ENCODE measurements at places on chromosomes 3 and 15.

DNA sequence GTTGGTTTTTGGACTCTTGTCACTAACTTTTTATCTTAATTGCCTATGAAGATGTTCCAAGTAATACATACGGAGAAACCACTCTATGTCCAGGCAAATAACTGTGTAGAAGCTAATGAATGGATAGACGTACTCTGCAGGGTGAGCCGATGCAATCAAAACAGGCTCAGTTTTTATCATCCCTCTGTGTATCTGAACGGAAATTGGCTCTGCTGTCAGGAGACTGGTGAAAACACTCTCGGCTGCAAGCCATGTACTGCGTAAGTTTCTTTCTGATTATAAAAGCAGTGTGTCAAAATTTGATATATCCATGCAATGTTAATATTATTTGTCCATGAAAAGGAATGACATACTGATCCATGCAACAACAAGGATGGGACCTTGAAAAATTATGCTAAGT lies 121.6 kb downstream of the RASA2 start:
- H3K4me3 ChIP-seq, result no peak overlapping the region
- H3K36me3 ChIP-seq, result peaks cover 17% of the 10 kb centered on the region
- H3K4me1 ChIP-seq, result no peaks in the 10 kb centered on the region
- H3K27me3 ChIP-seq, result no peaks in the 10 kb centered on the region

DNA sequence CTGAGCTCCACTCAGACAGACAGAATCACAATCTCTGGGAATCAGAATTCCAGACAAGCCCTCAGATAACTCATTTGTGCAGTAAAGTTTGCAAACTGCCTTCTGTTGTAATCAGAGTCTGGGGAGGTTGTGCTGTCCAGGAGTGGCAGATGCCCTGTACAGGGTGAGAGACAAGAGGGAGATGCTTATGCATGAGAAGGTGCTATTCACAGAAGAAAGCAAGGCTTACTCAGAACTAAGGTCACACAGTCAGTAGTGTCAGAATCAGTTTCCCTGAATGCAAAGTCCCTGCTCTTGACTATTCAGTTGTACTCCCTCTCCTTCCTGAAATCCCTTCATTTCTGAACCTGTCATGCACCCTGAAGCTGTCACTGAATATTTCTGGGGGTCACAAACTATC lies 43.7 kb downstream of the SRPRB start:
- no peak overlapping the region for H3K27ac ChIP-seq
- DNase-seq, result no peak
- no peaks in the 10 kb centered on the region for H3K27me3 ChIP-seq
- no peak overlapping the region for H3K4me3 ChIP-seq
- H3K4me1 ChIP-seq, result no peaks in the 10 kb centered on the region
- no peaks in the 10 kb centered on the region for H3K36me3 ChIP-seq

GRCh38 chr3:45524565-45524964 lies 70.0 kb upstream of the LIMD1 start:
- no peak overlapping the region for H3K4me3 ChIP-seq
- peaks cover 10% of the 10 kb centered on the region for H3K4me1 ChIP-seq

DNA sequence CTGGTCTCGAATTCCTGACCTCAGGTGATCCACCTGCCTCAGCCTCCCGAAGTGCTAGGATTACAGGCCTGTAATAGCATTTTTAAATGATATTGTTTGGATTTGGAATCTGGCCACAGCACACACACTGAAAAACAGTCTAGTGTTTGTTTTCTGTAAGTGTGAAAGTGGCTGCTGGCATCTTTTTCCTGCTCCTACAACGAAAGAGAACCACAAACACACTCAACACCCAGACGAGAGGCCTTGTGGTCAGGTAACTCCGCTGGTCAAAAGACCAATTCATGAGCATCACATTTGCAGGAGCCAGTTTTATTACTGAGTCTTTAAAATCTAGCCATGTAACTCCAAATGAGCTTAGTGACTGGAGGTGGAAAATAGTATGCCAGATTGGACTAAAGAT lies 50.2 kb downstream of the IMPG2 start:
- no peak overlapping the region for H3K27ac ChIP-seq
- peaks cover 3% of the 10 kb centered on the region for H3K36me3 ChIP-seq
- no peaks in the 10 kb centered on the region for H3K27me3 ChIP-seq

- no peak for DNase-seq
- H3K4me3 ChIP-seq, result peak overlapping the region; percentile 64
- no peak overlapping the region for H3K27ac ChIP-seq
- peaks cover 3% of the 10 kb centered on the region for H3K36me3 ChIP-seq
- H3K27me3 ChIP-seq, result peaks cover 20% of the 10 kb centered on the region
These were observed 514 bp upstream of the FAM174B start for GRCh38 chr15:92656089-92656488.

GRCh38 chr3:188287339-188287738 lies 133.4 kb downstream of the LPP start:
- no peaks in the 10 kb centered on the region for H3K27me3 ChIP-seq
- DNase-seq, result no peak
- peak overlapping the region; percentile 51 for H3K27ac ChIP-seq
- H3K4me3 ChIP-seq, result no peak overlapping the region
- peaks cover 45% of the 10 kb centered on the region for H3K4me1 ChIP-seq

GRCh38 chr3:122636697-122637096 lies 43.9 kb upstream of the PARP14 start:
- peaks cover 4% of the 10 kb centered on the region for H3K36me3 ChIP-seq
- no peak for DNase-seq
- no peak overlapping the region for H3K27ac ChIP-seq
- no peaks in the 10 kb centered on the region for H3K27me3 ChIP-seq

- H3K36me3 ChIP-seq, result peaks cover 5% of the 10 kb centered on the region
- H3K4me3 ChIP-seq, result no peak overlapping the region
- no peaks in the 10 kb centered on the region for H3K4me1 ChIP-seq
- DNase-seq, result no peak
- no peaks in the 10 kb centered on the region for H3K27me3 ChIP-seq
These were observed 118.8 kb upstream of the AZI2 start for GRCh38 chr3:28467414-28467813.

DNA sequence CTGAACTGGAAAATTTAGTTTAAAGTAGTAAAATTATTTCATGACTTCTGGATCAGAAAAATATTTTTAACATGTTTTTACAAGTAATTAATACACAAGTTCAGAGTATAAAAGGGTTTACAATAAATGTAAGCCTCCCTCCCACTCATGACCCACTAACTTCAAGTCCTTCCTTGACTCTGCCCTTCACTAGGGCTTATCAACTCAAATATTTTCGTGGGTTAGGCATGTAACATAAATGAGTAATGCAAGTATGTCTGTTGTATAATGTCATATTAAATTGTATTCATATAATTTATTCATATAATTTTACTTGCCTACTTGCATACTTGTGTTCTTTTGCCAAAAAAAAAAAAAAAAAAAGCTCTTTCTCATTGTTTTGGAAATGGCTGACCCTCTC lies 3.4 kb upstream of the OPA1 start:
- peaks cover 8% of the 10 kb centered on the region for H3K36me3 ChIP-seq
- no peak overlapping the region for H3K27ac ChIP-seq
- DNase-seq, result no peak
- peaks cover 14% of the 10 kb centered on the region for H3K4me1 ChIP-seq

- no peak overlapping the region for H3K4me3 ChIP-seq
- no peaks in the 10 kb centered on the region for H3K27me3 ChIP-seq
- no peaks in the 10 kb centered on the region for H3K36me3 ChIP-seq
- no peak for DNase-seq
- H3K4me1 ChIP-seq, result no peaks in the 10 kb centered on the region
- no peak overlapping the region for H3K27ac ChIP-seq
These were observed 102.5 kb upstream of the PDZRN3 start for GRCh38 chr3:73727117-73727821.

- no peaks in the 10 kb centered on the region for H3K36me3 ChIP-seq
- H3K4me1 ChIP-seq, result peaks cover 9% of the 10 kb centered on the region
- H3K27ac ChIP-seq, result no peak overlapping the region
- H3K27me3 ChIP-seq, result no peaks in the 10 kb centered on the region
These were observed 6.3 kb downstream of the EFCAB12 start for GRCh38 chr3:129421988-129422745.

DNA sequence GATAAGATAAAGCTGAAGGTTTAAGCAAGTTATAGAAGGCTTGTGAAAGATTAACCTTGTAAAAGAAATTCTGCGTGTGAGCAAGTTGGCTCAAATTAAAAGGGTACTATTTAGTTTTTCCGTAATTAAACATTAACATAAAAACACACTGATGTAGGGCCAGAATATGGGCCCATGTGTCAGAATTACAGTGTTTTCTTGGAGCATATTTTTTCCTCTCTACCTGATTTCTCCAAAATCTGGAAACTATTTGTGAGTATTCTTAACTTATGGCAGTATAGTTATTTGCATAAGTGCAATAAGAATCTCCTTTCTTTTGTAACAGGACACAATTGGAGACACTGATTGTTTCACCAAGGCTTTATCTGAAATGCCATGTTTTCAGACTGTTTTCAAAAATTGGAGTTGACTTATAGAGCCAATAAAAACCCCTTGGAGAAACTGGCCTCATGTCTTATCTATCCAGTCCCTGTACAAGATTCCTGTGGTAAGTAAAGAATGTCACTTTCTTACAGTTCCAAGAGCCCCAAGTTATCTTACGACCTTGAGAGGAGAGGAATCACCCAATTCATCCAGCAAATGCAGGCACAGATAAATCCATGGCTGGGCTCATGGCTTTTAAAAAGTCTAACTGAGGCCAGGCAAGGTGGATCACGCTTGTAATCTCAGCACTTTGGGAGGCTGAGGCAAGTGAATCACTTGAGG lies 47.8 kb upstream of the P2RY1 start:
- no peak overlapping the region for H3K27ac ChIP-seq
- peaks cover 7% of the 10 kb centered on the region for H3K27me3 ChIP-seq
- H3K4me1 ChIP-seq, result no peaks in the 10 kb centered on the region
- no peak for DNase-seq
- no peak overlapping the region for H3K4me3 ChIP-seq
- no peaks in the 10 kb centered on the region for H3K36me3 ChIP-seq

- H3K4me3 ChIP-seq, result no peak overlapping the region
- H3K4me1 ChIP-seq, result no peaks in the 10 kb centered on the region
- no peaks in the 10 kb centered on the region for H3K36me3 ChIP-seq
- no peak overlapping the region for H3K27ac ChIP-seq
These were observed 67.9 kb downstream of the VGLL3 start for GRCh38 chr3:86923071-86923491.

DNA sequence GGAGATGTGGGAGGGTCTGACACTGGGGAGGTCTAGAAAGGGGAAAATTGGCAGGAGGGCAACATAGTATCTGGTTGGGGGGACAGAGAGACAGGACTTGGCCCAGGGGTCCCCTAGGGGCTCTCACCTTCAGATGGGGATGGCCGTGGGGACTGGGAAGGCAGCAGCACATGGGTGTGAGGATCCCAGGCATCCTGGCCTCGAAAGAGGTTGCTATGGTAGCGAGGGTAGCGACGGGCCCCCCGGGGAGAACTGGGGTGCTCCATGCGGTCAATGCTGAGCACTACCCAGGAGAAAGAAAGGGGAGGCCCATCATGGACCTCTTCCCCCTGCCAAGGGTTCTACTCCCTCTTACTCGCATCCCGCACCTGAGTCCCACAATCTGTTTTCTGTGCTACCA lies 12.5 kb upstream of the SLC26A6 start:
- no peaks in the 10 kb centered on the region for H3K4me1 ChIP-seq
- H3K27ac ChIP-seq, result no peak overlapping the region
- H3K27me3 ChIP-seq, result no peaks in the 10 kb centered on the region
- H3K4me3 ChIP-seq, result no peak overlapping the region
- no peak for DNase-seq

GRCh38 chr15:37031198-37031597 lies 69.2 kb downstream of the MEIS2 start:
- H3K4me3 ChIP-seq, result no peak overlapping the region
- no peak for DNase-seq
- no peaks in the 10 kb centered on the region for H3K36me3 ChIP-seq
- peaks cover 11% of the 10 kb centered on the region for H3K27me3 ChIP-seq
- H3K27ac ChIP-seq, result no peak overlapping the region

- no peaks in the 10 kb centered on the region for H3K27me3 ChIP-seq
- H3K4me3 ChIP-seq, result no peak overlapping the region
- peaks cover 13% of the 10 kb centered on the region for H3K36me3 ChIP-seq
- H3K4me1 ChIP-seq, result no peaks in the 10 kb centered on the region
These were observed 74.8 kb downstream of the TMEM39A start for GRCh38 chr3:119388577-119388976.
